CD8-positive, alpha-beta memory T cell (primary cell): ENCODE measurements at places on chromosomes 7 and 10.

DNA sequence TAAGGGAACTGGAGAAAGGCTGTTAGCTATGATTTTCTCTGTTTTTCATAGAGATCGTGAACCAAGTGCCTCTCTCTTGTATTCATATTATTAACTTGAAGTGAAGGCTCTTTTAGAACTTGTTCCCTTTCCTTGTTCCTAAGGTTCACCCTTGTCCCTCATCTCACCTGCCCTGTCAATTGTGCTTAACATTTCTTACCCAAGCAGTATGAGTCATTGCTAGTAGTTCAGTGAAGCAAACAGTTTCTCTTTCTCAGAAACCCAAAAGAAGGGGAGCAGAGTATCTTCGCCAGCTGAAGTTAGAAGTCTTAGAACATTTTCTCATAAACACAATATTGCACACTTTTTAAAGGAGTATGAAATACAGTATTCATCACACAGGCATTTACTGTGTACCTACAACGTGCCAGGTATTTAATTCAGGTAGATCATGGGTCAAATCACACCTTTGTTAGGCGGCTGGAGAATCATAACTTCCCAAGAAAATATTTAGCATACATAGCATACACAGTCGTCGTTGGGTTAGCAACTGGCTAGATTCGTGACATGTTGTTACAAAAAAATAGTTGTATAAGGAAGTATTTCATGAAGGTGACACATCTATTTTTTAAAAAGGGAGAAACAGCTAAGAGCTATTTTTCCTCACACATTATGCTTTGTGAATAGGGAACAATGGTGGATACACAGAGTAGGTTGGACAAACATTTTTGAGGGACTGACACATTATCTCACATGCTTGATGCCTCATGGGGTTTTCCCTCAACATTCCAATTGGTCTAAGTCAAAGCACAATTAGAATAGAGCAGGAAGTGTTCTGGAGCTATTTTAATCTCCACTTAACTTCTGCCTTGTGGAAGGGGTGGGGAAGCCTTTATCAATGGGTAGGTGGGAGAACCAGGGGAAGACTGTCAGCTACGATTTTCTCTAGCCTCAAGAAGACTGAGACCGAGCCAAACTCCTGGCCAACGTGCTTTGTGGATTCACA lies 13.2 kb downstream of the HDAC9 start:
- no peaks in the 10 kb centered on the region for H3K4me1 ChIP-seq
- H3K4me3 ChIP-seq = no peak overlapping the region
- H3K27me3 ChIP-seq = no peaks in the 10 kb centered on the region
- no peak overlapping the region for H3K27ac ChIP-seq
- no peaks in the 10 kb centered on the region for H3K36me3 ChIP-seq

DNA sequence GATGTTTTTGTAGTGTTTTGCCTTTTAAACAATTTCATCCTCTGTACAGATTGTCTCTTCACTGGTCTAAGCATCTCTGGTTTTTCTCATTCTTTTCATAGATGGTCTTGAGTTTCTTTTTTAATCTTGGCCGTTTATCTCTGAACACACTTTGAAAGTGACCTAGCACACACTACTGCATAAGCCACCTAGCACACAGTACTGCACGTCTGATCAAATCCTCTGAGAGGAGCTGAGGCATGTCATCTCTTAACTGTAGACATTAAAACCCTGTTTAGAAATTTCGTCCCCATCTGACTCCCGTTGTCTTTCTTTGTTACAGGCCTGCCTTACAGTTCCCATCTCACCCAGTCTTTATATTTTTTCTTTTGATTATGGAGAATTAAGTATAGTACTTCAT lies 100.2 kb downstream of the MAPK8 start:
- H3K27me3 ChIP-seq = no peaks in the 10 kb centered on the region
- no peak overlapping the region for H3K27ac ChIP-seq
- no peaks in the 10 kb centered on the region for H3K4me1 ChIP-seq
- no peak for DNase-seq
- H3K36me3 ChIP-seq = peaks cover 14% of the 10 kb centered on the region

DNA sequence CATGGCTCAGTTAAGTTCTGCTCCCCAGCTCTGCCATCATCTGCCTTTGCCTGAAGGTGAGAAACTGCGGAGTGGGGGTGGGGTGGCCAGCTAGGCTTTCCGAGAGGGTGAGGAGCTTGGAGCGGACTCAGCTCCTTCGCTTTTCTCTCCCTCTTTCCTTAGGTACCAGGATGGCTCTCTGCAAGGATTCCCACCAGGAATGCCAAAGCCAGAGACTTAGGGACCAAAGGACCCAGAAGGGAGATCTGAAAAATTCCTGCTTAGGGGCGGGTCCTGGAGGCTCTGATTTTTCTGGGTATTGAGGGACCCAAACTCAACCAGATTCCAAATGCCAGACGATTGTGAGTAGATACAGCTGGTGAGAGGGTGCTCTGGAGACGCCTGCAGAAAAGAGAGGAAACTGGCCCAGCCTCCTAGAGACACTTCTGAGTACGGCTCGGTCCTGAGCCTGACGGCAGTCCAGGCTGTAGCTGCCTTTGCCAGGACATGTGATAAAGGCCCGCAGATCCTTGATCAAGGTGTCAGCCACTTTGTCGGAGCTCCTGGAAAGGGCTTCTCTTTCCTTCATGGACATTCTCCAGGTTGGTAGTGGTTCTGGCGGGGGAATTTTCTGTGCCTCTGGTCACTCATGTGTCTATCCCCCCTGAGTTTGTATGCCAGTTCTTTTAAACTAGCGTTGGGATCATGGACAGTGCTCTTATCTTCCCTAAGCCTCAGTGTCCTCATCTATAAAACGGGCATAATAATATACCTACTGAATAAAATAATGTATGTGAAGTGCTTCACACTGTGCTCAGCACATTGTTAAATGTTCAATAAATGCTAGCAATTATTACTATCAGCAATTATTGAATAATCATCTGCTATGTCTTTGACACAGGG lies 42.5 kb upstream of the BTRC start:
- H3K27ac ChIP-seq = no peak overlapping the region
- H3K4me1 ChIP-seq = peaks cover 5% of the 10 kb centered on the region
- no peaks in the 10 kb centered on the region for H3K36me3 ChIP-seq
- H3K27me3 ChIP-seq = peaks cover 17% of the 10 kb centered on the region
- H3K4me3 ChIP-seq = no peak overlapping the region

- no peaks in the 10 kb centered on the region for H3K27me3 ChIP-seq
- no peaks in the 10 kb centered on the region for H3K4me1 ChIP-seq
- H3K4me3 ChIP-seq = no peak overlapping the region
- H3K27ac ChIP-seq = no peak overlapping the region
- no peak for DNase-seq
- H3K36me3 ChIP-seq = no peaks in the 10 kb centered on the region
These were observed 432.0 kb downstream of the PCDH15 start for GRCh38 chr10:54368984-54369383.
